Stimulated activated CD4-positive, alpha-beta T cell treated with anti-CD3 and anti-CD28 coated beads, Interleukin-1b, Interleukin-23, amount 100 ng/mL, for 1 hour (primary cell): ENCODE measurements at places on chromosomes 12 and 14.

DNA sequence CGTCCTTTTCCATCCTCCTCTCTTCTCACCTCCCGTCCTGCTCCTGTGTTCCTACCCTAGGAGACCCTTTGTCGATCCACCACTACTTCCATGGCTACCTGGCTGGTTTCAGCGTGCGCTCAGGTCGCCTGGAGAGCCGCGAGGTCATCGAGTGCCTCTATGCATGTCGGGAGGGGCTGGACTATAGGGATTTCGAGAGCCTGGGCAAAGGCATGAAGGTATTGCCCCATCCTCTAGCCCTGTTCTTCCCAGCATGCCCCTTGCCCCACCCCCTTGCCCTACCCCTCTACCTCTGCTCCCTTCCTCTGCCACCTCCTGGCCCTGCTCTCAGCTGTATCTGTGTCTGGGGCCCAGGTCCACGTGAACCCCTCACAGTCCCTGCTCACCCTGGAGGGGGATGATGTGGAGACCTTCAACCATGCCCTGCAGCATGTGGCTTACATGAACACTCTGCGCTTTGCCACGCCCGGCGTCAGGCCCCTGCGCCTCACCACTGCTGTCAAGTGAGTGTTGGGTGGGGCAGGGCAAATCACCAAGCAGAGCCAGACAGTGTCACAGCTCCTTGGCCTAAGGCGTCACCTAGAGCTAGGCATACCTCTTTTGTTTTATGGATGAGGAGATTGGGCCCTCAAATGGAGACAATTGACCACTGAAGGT, 12.8 kb downstream of the CLSTN3 start:
- no peak for DNase-seq

DNA sequence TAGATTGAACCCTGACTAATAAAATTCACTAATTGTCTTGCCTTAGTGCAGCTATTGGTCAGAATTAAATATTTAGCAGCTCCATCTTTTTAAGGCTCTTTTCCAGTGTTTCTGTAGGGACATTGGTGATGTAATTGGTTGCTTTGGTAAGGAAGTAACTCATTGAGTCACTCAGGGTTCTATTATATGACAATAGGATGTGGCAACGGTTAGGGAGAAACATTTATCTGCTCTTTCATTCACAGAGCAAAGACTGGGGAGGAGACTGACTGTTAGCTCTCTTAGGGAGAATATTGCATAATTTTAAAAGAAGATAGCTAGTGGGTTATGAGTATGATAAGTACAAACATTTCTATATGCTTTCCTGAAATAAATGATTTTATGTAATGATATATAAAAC, 616.5 kb downstream of the TRHDE start:
- no peak for DNase-seq

- DNase-seq = no peak
These were observed 141.3 kb downstream of the TSPAN9 start for GRCh38 chr12:3218228-3219171.

DNA sequence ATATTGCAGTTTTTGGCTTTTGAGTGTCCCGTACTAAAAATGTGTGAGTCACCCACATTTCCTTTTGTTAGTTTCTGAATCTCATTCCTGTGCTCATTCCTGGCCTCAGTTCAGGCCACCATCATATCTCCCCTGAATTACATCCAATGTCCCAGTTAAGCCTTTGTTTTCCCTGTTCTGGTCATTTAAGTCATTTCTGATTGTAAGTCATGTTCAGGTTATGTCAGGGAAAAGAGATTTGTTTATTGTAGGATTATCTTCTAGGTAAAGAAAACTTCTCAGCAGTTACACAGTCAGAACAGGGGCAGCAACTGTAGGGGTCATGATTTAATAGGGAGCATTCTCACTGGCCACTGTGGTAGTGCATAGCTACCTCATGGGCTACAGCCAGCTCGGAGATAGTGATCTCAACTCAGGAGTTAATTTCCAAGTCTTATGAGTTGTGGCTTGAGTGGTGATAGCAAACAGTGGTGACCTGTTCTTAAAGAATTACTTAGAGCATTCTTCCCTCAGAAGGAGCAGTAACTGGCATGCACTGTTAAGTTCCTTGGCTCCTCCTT, 6.7 kb downstream of the DDX47 start:
- no peak for DNase-seq

DNA sequence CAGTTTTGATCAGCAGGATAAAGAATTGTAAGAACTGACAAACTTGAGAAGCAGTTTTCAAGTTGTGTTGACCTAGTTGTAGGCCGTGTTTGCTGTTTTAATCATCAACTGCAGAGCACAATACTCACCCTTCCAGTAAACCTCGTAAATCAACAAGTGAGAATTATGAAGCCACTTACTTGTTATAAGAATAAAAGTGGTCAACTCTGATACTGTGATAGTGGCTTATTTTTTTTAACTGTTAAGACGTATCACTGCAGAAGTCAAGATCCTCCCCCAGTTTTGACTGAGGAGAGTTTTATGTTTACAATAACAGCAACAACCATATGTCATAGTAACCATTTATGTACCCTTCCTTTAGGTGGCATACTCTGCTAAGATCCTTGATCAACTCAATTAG, 100.8 kb upstream of the DACT1 start:
- DNase-seq = no peak

- DNase-seq = no peak
These were observed 234.9 kb upstream of the PLEKHG7 start for GRCh38 chr12:92467886-92468285.

DNA sequence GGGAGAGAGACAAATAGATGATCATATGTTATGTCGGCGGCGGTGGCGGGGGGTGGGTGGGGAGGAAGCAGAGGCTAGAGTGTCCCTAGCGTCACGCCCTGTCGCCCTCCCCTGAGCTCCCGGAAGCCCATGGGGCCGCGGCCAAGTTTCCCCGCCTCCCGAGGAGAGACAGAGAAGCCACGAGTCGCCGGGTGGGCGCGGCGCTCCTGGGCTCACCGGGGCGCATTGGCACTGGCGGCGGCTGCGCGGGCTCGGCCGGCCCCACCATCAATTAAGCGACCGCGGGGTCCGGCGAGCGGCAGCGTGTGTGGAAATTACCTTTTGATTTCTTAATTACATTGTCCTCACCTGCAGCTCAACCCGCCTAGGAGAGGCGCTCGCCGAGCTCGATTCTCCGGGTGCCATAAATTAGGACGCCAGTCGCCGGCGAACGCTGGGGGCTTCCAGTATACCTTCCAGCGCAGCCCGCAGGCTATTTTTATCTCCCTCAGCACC, 119.9 kb upstream of the LHX5 start:
- DNase-seq = no peak

GRCh38 chr12:89980236-89980635, 271.6 kb upstream of the ATP2B1 start:
- no peak for DNase-seq

- DNase-seq = no peak
These were observed 369.8 kb downstream of the EMP1 start for GRCh38 chr12:13566292-13566691.
